ENCODE measurements at places on chromosomes 6 and 20. TPM values are rescaled to one million over a fixed set of nuclear protein-coding genes. Genes with fewer than 3 reads are reported as not detected.

Gene DDX43
- 0.47 TPM for total RNA-seq

Gene FNDC1
- not detected for total RNA-seq

Gene C6orf89
- 38.7 TPM for total RNA-seq

DNA sequence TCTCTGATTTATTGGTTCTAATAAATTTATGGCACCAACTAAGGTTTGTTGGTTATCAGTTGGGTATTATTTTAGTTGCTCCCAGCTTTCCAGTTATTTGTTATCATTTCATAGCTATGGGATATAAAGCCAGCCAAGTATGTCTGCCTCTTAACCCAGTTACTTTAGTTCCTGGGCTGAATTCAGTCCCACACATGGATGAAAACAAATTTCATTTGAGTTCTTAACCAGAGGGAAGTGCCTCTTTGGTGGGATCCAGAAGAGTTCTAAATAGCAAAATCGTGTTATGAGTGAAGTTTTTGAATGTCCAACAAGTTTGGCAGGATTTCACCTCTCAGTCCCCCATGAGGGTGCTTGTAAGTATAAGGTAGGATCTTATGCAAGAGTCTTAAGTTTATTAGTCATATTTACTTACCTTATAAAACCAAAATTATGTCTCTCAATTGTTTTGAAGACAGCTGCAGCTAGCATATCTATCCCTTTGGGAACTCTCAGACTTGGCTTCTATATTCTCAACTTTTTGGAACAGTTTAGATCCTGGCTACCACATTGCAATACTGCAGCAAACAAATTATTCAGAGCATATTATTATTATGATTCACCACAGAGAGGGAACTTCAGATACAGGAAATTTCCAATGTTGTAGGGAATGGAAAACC, 683.6 kb downstream of the BCKDHB start:
- no peaks in the 10 kb centered on the region for H3K4me1 ChIP-seq
- H3K27me3 ChIP-seq, result no peaks in the 10 kb centered on the region
- no peak overlapping the region for H3K27ac ChIP-seq
- no peak for DNase-seq
- no peaks in the 10 kb centered on the region for H3K36me3 ChIP-seq

DNA sequence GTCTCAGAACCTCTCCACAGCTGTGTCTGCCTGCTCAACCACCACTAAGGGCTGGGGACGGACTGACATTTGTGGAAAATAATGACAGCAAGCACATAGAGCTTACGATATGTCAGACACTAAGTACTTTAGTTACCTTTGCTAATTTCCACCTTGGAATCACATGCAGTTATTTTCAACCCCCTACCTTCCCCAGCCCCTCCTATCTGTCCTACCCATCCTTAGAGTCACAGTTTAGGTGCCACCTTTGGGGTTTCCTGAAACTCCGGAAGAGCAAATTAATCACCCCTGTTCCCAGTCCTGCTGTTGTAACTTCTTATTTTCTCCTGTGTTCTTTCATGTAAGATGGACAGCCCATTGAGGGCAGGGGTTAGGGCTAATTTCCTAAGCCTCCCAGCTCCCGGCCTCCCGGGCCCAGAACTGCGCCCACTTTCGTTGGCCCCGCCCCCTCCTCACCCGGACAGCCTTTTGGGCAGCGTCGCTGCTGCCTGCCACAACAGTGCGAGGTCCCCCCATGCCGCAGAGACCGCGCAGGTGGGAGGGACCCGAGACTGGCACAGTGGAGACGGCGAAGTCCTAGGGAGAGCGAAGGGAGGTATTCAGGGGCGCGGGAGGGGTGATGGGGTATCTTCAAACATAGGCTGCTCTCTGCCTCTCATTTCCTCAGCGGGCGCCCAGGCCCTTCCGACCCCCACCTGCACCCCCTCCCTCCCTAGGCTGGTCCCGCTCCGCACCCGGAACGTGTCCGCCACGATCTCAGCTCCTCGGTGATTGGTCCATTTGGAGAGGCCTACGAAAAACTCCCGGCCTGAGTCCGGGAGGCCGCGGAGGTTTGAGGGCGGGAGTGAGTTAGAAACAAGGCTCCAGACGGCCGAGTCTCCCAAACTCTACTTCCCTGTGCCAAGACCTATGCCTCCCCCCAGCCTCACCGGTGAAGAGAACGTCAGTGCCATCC, 1.1 kb downstream of the DDAH2 start:
- H3K27me3 ChIP-seq, result no peaks in the 10 kb centered on the region
- DNase-seq, result no peak
- peaks cover 22% of the 10 kb centered on the region for H3K36me3 ChIP-seq
- peak overlapping the region; percentile 19 for H3K27ac ChIP-seq

DNA sequence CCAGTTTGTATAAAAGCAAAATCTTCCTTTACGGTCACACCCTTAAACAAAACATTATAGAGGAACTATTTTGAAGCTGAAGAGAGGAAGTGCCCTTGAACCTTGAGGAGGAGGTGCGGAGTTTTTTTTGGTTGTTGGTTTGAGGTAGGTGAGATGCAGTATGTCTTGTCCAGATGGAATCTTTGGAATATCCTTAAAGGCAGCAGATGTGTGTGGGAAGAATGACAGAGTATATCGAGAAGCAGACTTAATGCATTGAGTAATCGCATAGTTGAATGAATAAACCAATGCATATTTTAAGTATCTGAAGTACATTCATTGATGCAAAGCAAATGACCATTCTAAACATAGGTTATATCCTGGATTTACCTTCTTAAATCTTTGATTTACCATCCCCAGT, 49.9 kb downstream of the AIG1 start:
- no peak overlapping the region for H3K4me3 ChIP-seq
- no peaks in the 10 kb centered on the region for H3K4me1 ChIP-seq
- no peaks in the 10 kb centered on the region for H3K36me3 ChIP-seq
- no peak for DNase-seq
- H3K27me3 ChIP-seq, result no peaks in the 10 kb centered on the region

DNA sequence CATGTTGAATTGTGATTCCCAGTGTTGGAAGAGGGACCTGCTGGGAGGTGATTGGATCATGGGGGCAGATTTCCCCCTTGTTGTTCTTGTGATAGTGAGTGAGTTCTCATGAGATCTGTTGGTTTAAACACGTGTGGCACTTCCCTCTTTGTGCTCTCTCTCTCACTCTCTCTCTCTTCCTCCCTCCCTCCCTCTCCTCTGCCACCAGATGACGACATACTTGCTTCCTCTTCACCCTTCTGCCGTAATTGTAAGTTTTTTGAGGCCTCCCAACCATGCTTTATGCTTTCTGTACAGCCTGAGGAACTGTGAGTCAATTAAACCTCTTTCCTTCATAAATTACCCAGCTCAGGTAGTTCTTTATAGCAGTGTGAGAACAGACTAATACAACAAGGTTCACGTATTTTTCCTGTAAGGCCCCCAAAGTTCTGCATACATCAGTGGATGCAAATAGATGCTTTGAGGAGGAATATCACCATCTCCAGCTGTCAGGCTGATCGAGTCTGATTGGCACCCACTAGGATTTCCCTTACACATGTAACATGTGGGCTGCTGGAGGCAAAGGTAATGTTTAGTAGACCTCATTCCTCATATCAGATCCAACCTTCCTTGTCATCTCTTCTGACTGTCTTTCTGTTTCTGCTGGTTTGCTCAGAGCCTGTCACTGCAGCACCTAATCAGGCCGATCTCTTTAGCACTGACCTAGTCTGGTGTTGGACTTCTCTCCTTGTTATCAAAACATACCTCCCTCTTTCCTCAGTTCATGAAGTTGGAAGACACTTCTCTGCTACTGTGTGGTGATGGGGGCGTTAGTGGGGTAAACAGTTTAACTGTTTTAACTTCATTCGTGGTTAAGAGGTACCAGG, 54.3 kb upstream of the BACH2 start:
- H3K4me3 ChIP-seq, result no peak overlapping the region
- peaks cover 1% of the 10 kb centered on the region for H3K27me3 ChIP-seq
- H3K4me1 ChIP-seq, result peaks cover 5% of the 10 kb centered on the region
- DNase-seq, result peak; percentile 30
- peak overlapping the region; percentile 57 for H3K27ac ChIP-seq
- H3K36me3 ChIP-seq, result no peaks in the 10 kb centered on the region

DNA sequence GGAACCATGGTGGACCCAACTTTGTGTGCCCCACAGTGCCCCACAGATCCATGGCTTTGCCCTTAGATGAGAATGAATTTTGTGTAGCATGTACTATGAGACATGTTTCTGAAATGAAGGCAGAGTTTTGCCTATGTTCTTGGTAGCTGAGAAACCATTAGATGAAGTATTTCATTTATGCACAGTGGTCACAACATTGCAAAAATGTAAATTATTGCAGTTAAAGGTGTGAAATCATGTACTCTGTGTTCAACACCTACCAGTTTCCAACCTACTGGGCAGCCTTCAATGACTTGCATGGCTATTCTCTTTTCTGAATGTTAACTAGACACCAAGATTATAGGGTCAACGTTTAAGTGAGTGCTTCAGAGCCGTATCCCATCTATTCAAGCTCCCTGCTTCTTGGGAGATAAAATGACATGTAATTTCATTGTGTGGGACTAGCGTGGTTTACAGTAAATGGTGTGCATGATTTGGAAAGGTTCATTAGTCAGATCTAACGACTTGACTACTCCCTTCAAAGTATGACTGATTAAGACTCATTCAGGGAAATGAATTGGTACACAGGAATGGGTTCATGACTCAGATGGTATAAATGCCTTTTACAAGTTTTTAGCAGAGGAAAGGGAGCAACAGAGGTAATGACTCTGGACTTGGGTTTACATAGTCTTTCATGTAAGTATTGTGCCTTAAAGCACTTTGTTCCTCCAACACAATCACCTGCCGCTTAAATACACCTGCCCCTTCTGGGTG, 106.1 kb upstream of the AKIRIN2 start:
- peaks cover 2% of the 10 kb centered on the region for H3K27me3 ChIP-seq
- DNase-seq, result no peak
- no peaks in the 10 kb centered on the region for H3K4me1 ChIP-seq
- H3K36me3 ChIP-seq, result no peaks in the 10 kb centered on the region
- no peak overlapping the region for H3K27ac ChIP-seq

DNA sequence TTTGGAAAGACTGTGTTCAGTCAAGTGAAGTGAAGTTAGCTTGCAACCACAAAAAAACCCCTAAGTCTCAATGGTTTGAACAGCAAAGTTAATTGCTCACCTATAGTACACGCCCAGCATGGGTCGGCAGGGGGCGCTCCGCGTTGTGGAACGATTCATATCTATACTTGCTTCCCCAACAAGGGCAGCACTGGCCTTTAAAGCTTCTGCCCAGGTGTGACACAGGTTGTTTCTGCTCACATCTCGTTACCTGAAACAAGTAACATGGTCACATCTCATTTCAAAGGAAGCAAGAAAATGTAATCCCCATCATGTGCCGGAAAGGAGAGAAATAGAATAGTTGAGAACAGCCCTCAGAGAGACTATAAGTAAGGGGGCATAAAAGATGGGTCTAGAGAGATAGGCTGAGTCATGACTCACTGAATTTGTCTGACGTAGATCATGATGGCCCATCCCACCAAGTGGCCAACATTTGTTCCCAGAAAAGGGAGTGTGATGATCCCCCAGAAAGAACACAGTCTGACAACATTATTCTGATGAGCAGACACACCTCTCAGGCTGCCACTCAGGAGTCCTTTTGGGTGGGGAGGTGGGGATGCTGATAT, 29.0 kb downstream of the HNF4A start:
- peak; percentile 84 for DNase-seq
- H3K27ac ChIP-seq, result no peak overlapping the region
- H3K36me3 ChIP-seq, result no peaks in the 10 kb centered on the region
- H3K4me3 ChIP-seq, result no peak overlapping the region
- H3K27me3 ChIP-seq, result peaks cover 36% of the 10 kb centered on the region
- H3K4me1 ChIP-seq, result no peaks in the 10 kb centered on the region

DNA sequence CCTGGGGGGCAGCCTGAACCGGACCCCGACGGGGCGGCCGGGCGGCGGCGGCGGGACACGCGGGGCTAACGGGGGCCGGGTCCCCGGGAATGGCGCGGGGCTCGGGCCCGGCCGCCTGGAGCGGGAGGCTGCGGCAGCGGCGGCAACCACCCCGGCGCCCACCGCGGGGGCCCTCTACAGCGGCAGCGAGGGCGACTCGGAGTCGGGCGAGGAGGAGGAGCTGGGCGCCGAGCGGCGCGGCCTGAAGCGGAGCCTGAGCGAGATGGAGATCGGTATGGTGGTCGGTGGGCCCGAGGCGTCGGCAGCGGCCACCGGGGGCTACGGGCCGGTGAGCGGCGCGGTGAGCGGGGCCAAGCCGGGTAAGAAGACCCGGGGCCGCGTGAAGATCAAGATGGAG, 636 bp downstream of the SRF start:
- H3K4me1 ChIP-seq, result peaks cover 26% of the 10 kb centered on the region
- peak overlapping the region; percentile 80 for H3K4me3 ChIP-seq
- H3K27ac ChIP-seq, result peak overlapping the region; percentile 80
- peaks cover 6% of the 10 kb centered on the region for H3K27me3 ChIP-seq
- DNase-seq, result no peak

GRCh38 chr20:23363257-23363649, 1.3 kb downstream of the GZF1 start:
- H3K4me3 ChIP-seq, result peak overlapping the region; percentile 82
- H3K27me3 ChIP-seq, result no peaks in the 10 kb centered on the region
- H3K27ac ChIP-seq, result peak overlapping the region; percentile 76
- H3K4me1 ChIP-seq, result peaks cover 36% of the 10 kb centered on the region
- DNase-seq, result no peak
- peaks cover 8% of the 10 kb centered on the region for H3K36me3 ChIP-seq

DNA sequence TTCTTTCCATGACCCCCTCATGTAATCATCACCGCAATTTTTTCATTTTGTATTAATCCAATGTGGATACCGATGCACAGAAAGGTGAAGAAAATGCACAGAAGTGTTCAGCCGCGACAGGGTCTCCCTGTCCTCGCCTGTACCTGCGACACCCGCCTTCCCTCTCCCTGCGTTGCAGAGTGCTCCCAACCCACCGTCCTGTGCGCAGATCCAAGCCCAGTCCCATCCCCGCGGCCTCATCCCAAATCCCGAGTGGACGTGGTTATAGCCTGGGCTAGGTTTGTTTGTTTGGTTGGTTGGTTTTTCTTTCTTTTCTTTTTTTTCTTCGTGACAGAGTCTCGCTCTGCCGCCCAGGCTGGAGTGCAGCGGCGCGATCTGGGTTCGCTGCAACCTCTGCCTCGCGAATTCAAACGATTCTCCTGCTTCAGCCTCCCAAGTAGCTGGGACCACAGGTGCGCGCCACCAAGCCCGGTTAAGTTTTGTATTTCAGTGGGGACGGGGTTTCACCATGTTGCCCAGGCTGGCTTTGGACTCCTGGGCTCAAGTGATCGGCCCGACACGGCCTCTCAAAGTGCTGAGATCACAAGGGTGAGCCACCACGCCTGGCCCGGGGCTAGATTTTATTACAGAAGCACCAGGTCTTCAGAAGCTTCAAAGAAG, 536 bp upstream of the RAET1G start:
- H3K4me3 ChIP-seq, result peak overlapping the region; percentile 42
- H3K4me1 ChIP-seq, result peaks cover 31% of the 10 kb centered on the region
- no peaks in the 10 kb centered on the region for H3K36me3 ChIP-seq
- DNase-seq, result no peak
- no peak overlapping the region for H3K27ac ChIP-seq
